ENCODE measurements at places on chromosomes 5 and 9.
A peak's percentile ranks its signal among the peaks of the same experiment; 100 is the strongest.

DNA sequence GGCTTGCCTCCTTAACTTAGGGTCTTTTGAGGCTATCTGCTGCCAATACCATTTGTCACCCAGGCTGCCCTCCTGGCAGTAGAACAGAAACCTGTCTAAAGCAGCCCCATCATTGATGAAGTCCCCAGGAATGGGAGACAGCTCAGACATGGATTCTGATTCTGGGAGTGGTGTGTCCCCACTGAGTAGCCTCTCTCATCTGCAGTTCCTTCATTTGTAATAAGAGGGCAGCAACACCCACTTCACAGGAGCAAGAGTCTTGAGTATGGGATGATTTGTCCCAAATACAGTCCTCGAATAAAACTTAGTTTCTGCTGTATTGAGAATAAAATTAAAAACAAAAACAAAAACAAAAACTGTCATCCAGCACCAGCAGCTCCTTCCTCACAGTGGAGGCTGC lies 167.6 kb downstream of the ASTN2 start:
- no peak for DNase-seq

- DNase-seq: no peak
These were observed 2.9 kb downstream of the SMAD5 start for GRCh38 chr5:136135536-136135935.

DNA sequence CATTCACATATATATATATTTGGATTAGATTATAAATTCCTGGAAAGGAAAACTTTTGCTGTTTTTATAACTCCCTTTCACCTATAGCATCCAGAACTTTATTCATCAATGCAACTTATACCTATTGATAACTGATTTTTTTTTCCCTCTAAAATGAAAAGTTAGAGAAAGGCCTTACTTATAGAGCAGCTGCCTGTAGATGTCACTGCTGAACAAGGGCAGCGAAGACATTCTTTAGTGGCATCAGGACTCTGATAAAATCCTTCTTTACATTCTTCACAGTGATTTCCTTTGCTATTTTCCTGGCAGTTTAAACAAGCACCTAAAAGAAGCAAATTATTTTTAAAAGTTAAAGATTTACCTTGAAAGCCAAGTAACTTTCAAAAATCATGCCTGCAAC lies 32.3 kb upstream of the CDK5RAP2 start:
- DNase-seq: no peak

DNA sequence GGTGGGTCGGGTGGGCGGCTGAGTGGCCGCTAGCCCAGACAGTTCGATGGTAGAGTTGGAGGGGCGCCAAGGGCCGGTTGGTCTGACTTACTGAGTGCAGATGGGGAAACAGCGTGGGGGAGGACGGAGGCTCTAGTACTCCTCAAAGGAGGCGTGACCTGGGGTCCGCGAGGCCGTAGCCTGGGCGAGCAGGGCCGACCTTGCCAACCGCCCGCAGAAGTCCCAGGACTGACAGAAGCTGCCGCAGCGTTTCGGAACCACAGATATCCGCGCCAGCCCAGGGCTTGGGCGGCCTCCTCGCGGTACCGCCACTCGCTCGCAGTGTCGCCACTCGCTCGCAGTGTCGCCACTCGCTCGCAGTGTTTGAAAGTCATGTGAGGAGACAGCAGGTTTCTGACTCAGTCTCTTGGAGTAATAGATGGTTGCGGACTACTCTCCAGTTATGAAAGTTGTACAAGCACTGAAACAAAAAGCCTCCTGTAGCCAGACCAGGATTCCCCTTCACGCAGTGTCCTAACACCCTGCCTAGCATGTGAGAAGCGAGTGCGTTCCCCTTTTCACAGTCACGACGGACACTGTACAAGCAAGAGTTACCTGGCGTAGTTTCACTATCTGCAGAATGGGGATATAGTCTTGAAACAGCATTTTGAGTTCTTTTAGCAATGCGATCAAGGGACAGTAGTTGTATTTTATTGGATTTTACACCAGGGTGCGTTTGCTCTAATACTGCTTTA lies 674 bp downstream of the TMEM38B start:
- peak; percentile 37 for DNase-seq

DNA sequence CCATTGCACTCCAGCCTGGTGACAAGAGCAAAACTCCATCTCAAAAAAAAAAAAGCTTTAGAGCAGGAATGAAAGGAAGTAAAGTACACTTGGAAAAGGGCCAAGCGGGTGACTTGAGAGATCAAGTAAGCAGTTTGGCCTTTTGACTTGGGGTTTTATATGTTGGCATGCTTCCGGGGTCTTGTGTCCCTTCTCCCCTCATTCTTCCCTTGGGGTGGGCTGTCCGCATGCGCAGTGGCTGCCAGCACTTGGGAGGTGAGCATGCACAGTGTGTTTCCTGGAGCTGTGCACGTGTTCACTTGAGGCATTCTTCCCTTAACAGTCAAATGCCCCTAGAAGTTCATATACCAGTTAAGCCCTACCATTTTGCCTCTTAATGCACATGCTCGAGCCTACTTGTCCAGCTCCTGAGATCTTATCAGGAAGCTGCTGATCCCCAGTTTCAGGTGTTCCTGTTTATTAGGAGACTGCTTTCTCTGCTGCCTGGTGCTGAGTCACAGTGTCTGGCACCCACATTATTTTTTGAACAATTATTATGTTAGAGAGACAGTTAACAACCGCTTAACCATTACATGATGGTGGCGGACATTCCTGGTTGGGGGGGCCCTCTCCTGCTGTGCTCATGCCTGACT lies 32.6 kb upstream of the PRRC2B start:
- peak; percentile 30 for DNase-seq

GRCh38 chr9:38144421-38144820 lies 75.4 kb upstream of the SHB start:
- no peak for DNase-seq

DNA sequence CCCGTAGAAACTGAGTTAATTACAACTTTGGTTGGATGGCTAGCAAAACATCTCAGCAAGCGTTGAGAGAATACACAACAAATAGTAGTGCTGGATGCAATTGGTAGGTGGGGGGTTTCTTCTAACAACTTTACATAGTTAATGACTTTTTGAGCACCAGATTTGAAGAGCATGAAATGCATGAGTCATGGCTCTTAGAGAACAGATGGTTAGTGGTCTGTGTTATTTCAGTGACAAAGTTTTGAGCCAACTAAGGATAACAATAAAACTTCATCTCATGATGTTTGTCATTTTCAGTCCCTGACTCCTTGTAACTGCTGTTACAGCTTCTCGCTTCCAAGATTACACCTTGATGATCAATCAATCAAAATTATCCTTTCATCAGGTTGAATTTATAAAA lies 399.0 kb upstream of the BRINP1 start:
- no peak for DNase-seq

- DNase-seq: no peak
These were observed 37.3 kb downstream of the INSYN2B start for GRCh38 chr5:169943026-169943425.

- peak; percentile 84 for DNase-seq
These were observed 2.4 kb upstream of the TRIM7 start for GRCh38 chr5:181207214-181207959.

DNA sequence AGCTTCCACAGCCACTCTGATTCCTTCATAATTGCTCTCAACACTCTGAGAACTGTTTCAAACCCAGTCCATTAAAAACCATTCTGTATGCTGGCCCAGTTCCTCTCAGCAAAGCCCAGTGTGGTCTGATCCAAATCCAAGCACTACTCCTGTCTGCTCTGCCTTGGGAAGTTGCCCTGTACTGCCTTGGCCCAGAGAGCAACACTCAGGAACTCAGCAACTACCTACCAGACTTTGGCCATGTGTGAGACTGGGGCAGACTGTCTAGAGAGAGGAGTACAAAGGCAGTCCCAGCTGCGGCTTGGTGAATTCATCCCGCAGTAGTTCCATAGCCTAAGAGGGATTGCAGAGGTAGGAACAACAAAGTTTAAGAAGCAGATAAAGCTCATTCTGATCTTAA lies 214.4 kb downstream of the MCTP1 start:
- no peak for DNase-seq

- no peak for DNase-seq
These were observed 734.4 kb upstream of the ADAMTS16 start for GRCh38 chr5:4405614-4406219.

GRCh38 chr5:154868702-154869101 lies 10.3 kb downstream of the CNOT8 start:
- DNase-seq: no peak

DNA sequence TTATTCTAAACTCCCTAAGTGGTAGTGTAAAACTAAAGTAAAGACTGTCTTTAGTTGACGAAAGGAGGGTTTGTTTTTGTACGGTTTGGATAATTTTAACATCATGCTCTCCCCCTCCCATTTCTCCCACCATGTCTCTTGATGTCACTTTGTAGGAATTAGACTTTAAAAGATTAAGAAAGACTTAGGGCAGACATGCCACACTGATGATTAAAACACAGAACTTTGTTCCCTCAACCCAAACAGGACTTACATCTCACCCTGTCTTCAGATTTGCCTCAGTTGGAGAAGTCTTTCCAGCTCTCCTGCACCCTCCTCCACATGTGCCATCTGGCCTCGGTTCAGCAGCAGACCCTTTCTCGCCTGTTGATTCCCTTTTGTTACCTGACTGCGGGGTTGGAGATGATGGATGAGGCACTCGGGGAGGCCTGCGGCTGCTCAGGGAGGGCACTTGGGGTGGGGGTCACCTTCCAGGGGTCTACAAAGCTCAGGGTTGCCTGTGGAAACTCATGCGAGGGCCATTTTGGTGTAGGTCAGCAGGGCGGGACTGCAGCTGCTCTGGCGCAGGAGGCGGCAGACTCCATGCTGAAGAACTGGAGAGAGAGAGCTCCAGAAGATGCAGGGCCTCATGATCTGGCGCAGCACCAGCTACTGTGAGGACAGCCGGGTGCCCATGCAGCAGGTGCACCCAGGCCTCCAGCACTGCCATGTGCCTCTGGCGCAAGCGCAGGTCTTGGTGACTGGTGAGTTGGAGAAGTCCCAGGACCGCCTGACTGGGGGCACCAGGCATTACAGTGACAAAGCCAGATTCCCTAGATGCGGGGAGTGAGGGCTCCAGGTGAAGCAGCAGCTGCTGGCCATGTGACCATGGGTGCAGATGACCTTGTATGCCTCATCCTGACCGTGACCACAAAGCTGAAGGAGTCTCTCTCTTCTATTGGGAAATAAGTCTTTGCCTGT lies 24.5 kb upstream of the EXOC3 start:
- no peak for DNase-seq

- no peak for DNase-seq
These were observed 3.6 kb downstream of the HMGCS1 start for GRCh38 chr5:43309637-43310036.

GRCh38 chr9:20621471-20622329 lies 599 bp downstream of the MLLT3 start:
- DNase-seq: peak; percentile 50

- DNase-seq: no peak
These were observed 245.1 kb upstream of the C9orf72 start for GRCh38 chr9:27818348-27818747.

DNA sequence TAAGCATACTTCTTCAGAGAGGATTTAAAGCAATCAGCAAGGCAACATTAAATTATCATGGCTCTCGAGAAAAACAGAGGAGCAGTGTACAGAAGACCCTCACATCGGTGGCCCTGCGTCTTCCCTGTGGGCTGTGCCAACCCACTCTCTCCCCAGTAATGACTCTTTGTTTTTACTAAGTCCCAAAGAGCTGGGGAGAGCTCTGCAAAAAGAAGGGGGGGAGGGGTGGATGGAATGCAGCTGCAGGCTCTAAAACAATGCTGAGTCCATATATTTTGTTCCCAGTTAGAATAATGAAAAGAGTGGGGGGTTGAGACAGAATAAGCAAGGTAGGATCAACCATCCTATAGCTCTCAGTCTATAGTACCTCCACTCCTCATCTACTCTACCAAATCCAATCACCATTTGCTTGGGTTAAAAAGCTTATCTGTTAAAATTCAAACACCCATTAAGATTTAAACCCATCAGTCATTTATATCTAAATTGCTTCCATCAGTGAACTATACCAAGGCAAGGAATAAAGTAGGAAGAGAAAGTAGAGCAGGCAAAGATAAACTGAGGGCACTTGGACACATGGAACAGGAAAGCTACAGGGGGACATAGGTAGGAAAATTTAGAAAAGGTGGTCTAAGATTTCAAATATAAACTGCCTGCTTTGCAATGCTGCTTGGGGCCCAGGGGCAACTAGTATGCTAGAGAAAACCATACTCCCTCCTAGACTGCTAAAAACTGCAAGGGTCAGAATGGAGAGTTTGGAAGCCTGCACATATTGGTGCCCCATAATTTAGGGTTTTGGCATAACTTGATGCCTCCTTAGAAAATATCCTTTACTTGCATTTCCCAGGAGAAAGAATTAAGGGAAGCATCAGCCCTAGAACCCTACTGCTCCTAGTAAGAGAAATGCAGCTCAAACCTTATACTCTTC lies 20.6 kb downstream of the ELL2 start:
- DNase-seq: no peak

- no peak for DNase-seq
These were observed 6.3 kb upstream of the NR5A1 start for GRCh38 chr9:124513376-124513994.

DNA sequence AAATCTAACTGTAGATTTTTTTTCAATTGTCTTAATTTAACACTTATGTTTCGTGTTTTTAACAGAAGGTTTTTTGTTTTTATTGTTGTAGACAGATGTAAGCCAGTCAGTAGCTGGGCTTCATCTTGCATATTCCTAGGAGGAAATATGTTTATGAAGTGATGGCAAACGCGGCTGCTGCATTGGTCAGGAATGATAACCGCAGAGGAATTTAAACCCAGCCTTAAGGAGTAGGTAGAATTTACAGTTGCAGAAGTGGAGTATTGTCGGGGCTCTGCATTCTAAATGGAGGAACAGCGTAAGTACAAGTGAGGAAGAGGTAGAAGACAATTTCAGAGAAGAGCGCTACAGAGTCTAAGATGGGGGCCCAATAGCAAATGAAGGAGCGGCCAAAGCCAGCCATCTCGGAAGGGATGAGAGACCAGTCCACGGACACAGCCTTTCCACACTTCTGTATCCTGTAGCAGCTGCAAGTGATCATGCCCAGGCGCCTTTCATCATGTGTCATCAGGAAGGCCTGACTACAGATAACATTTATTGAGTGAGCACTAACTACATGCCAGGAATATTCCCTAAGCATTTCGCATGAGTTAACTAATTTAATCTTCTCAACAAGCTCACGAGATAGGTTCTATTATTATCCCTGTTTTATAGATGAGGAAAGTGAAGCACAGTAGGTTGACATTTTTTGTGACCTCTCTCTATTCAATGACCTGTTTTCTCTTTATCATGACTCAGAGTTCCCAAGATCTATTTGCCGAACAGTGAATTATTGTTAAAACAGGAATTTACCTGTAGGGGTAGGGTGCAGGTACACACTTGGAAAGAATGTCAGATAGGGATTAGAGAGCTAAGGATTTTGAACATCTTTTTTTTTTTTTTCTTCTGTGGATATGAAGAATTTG lies 38.1 kb downstream of the CMYA5 start:
- DNase-seq: no peak

DNA sequence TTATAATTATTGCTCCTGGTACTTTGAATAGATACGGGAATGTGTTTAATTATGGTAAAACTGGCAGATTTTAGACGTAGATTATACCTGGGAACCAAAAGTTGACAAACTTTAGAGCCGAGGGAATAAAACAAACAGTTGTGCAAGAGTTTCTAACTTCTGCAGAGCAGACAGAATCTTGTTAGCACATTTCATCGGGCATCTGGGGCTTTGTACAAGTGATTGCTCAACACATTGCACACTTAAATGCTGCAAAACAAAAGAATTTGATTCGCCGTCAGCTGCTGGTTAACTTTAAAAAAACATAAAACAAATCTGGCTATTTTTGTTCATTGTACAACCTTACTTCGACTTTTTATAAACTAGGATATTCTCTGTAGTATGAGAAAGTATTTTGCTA lies 398.1 kb downstream of the MAN2A1 start:
- no peak for DNase-seq

GRCh38 chr5:172904643-172905345 lies 54.4 kb upstream of the RPL26L1 start:
- no peak for DNase-seq

Measured in stimulated activated CD4-positive, alpha-beta T cell treated with anti-CD3 and anti-CD28 coated beads, TNF-alpha, amount 100 ng/mL, for 24 hours (primary cell).